ENCODE measurements at places on chromosomes 13 and 19. TPM values are rescaled to one million over a fixed set of nuclear protein-coding genes. Genes with fewer than 3 reads are reported as not detected.

Gene ATXN8OS
- total RNA-seq: 1.5 TPM

Gene KMT2B
- 15.3 TPM for total RNA-seq

DNA sequence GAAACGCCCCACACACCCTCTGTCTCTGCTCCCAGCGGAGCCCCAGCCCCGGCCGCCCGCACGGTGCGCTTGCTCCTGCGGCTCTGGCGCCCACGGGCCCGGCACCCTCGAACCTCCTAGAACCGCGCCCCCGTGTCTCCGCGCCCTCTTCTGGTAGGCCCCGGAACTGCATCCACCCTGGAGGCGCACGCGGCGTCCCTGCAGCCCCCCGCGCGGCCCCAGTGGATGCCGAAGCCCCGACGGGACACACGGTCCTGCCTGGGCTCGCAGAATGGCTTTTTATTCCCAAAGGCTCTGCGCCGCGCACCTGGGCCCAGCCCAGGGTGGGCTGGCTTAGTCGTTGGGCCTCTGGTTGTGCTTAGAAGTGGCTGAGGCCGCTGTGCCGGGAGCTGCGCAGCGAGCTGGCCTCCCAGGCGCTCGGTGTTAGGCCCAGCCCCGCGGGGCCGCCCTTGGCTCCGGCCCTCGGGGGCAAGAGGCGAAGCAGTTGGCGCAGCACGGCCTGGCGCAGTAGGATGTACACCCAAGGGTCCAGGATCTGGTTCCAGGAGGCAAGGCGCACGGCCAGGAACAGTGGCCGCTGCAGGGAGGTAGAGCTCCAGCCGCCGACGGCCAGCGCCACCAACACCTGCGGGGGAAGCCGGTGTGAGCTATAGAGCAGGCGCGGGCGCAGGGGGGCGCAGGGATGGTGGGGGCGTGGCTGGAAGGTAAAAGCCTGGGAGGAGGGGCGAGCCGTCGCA is 2.8 kb downstream of the PTGER1 start:
- peaks cover 29% of the 10 kb centered on the region for H3K27me3 ChIP-seq
- H3K4me1 ChIP-seq: peaks cover 34% of the 10 kb centered on the region
- peaks cover 73% of the 10 kb centered on the region for H3K36me3 ChIP-seq
- H3K27ac ChIP-seq: no peak overlapping the region
- no peak overlapping the region for H3K4me3 ChIP-seq
- no peak for DNase-seq

DNA sequence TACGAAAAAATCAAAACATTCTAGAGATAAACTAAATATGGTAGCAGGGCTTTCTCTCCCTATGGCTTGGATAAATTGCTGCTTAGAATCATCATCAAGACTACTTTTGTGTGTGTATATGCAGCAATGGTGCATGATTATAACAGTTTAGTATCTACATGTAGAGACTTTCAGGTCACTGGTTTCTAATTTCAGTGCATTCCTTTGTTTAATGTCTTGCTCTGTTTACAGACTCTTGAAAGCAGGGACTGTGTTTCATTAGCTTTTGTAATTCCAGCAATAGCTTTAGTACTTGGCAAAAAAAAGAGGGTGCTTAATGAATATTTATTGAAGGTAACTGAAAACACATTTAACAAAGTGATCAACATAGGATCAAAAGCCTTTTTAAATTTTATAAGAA is 420.7 kb downstream of the PCDH9 start:
- no peaks in the 10 kb centered on the region for H3K27me3 ChIP-seq
- no peak overlapping the region for H3K4me3 ChIP-seq
- H3K36me3 ChIP-seq: no peaks in the 10 kb centered on the region
- H3K4me1 ChIP-seq: peaks cover 4% of the 10 kb centered on the region
- no peak overlapping the region for H3K27ac ChIP-seq

GRCh38 chr13:93778548-93778947 is 551.9 kb downstream of the GPC6 start:
- H3K27me3 ChIP-seq: no peaks in the 10 kb centered on the region
- no peaks in the 10 kb centered on the region for H3K4me1 ChIP-seq
- no peak overlapping the region for H3K27ac ChIP-seq
- no peaks in the 10 kb centered on the region for H3K36me3 ChIP-seq
- no peak for DNase-seq

GRCh38 chr13:50080203-50080910 is 65.1 kb downstream of the KCNRG start:
- peak overlapping the region; percentile 92 for H3K4me3 ChIP-seq
- peaks cover 11% of the 10 kb centered on the region for H3K4me1 ChIP-seq
- peak overlapping the region; percentile 95 for H3K27ac ChIP-seq
- peak; percentile 69 for DNase-seq

DNA sequence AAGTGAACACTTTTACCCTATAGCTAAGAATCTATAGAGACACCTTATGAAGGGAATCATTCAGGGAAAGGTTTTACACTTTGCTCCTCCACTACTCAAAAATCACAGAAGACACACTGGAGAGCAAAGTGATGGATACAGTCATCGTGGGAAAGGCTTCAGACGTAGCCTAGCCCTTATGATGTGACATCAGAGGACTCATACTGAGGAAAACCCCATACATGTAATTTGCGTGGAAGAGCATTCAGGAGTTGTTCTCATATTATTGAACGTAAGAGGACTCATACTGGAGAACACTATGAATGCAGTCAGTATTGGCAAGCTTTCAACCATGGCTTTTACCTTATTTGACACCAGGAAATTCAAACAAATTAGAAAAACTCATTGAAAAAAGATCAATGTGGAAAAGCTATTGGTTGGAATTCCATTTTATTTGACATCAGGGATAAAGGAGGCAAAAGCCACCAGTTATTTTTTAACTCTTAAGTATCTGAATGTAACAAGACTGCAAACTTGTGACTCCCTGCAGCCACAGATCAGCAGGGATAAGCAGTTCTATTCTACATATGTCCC is 16.1 kb upstream of the ZNF274 start:
- H3K4me1 ChIP-seq: no peaks in the 10 kb centered on the region
- no peaks in the 10 kb centered on the region for H3K27me3 ChIP-seq
- no peak overlapping the region for H3K27ac ChIP-seq
- no peak for DNase-seq
